ENCODE measurements at places on chromosomes 2 and 18. TPM values are rescaled to one million over a fixed set of nuclear protein-coding genes. Genes with fewer than 3 reads are reported as not detected.

PGAP1 gene
- 41.1 TPM for total RNA-seq

- no peak for DNase-seq
These were observed 48.2 kb upstream of the TFCP2L1 start for GRCh38 chr2:121333231-121333630.

- no peak for DNase-seq
These were observed 35.7 kb downstream of the CELF4 start for GRCh38 chr18:37529863-37530262.

GRCh38 chr2:100019499-100019898 is 122.9 kb downstream of the AFF3 start:
- DNase-seq, result no peak

- peak; percentile 17 for DNase-seq
These were observed 49.9 kb downstream of the DHRS9 start for GRCh38 chr2:169119123-169119760.

PDK1 gene
- total RNA-seq, result 21.4 TPM

GULP1 gene
- 62.0 TPM for total RNA-seq

PTPRN gene
- 0.31 TPM for total RNA-seq

SNED1 gene
- 15.0 TPM for total RNA-seq

DNA sequence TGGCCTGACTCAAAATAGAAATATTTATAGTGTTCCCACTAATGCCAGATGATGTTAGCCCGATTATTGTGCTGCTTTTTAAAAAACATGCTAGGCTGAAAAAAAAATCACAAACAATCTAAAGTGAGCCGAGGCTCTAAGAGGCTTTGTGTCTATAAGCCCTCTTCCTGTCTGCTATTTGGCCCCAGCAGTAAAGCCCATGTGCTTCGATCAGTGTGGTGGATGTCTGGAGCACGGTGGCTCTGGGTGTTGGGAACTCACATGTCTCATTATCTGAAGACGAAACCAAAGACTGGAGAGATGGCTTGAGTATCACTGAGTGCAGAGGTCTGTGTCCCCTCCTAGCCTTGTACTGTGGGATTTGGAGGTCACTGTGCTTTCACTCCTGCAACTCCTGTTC is 55.1 kb downstream of the INO80C start:
- DNase-seq, result no peak

ATRAID gene
- 114 TPM for total RNA-seq

NEU4 gene
- total RNA-seq, result 9.4 TPM

TTN gene
- total RNA-seq, result 5,137 TPM

GRCh38 chr2:2112416-2113105 is 218.5 kb downstream of the MYT1L start:
- peak; percentile 24 for DNase-seq

- DNase-seq, result no peak
These were observed 203.2 kb downstream of the STK39 start for GRCh38 chr2:168044176-168044575.

REG1B gene
- not detected for total RNA-seq

- DNase-seq, result peak; percentile 38
These were observed 14.8 kb upstream of the MAL start for GRCh38 chr2:95010718-95011117.

- no peak for DNase-seq
These were observed 275.7 kb downstream of the PDE11A start for GRCh38 chr2:177796654-177797415.

DNA sequence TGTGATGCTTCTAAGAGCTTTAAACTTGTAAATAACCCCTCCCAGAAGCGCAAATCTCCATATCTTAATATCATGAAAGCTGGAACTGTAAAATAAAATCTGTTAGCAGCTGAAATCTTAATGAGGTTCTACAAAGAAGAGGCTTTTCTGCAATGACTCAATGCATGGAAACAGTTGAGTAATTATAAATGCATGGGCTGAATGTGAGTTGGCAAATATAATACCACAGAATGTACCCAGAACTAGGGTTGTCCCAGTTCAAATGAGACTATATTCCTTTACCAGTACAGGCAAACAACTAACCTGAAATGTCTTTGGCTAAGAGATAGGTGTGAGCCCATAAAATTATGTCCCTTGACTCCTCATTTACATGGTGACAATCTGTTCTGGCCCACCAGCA is 52.9 kb downstream of the SATB2 start:
- no peak for DNase-seq

UPP2 gene
- not detected for total RNA-seq

GRCh38 chr2:146532509-146533147 is 1312.2 kb upstream of the ACVR2A start:
- DNase-seq, result peak; percentile 2

GRCh38 chr18:77433076-77433475 is 183.4 kb downstream of the GALR1 start:
- peak; percentile 66 for DNase-seq

CNTNAP5 gene
- total RNA-seq, result 1.7 TPM

ILKAP gene
- 33.2 TPM for total RNA-seq

- DNase-seq, result no peak
These were observed 103.8 kb downstream of the GAREM1 start for GRCh38 chr18:32366586-32367538.

CPLX4 gene
- total RNA-seq, result not detected

DNA sequence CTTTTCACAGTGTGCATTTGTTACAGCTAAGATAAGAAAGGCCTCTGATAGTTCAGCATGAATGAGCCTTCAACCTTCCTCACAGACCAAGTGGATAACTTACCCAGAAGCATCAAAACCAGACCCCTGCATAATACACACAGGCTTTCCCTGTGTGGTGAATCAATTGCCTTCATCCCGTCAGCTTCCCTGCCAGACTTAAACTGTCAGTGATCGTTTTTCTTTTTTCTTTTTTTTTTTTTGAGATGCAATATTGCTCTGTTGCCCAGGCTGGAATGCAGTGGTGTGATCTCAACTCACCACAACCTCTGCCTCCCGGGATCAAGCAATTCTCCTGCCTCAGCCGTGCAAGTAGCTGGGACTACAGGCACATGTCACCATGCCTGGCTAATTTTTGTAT is 20.5 kb upstream of the SLC35F5 start:
- DNase-seq, result no peak

DNA sequence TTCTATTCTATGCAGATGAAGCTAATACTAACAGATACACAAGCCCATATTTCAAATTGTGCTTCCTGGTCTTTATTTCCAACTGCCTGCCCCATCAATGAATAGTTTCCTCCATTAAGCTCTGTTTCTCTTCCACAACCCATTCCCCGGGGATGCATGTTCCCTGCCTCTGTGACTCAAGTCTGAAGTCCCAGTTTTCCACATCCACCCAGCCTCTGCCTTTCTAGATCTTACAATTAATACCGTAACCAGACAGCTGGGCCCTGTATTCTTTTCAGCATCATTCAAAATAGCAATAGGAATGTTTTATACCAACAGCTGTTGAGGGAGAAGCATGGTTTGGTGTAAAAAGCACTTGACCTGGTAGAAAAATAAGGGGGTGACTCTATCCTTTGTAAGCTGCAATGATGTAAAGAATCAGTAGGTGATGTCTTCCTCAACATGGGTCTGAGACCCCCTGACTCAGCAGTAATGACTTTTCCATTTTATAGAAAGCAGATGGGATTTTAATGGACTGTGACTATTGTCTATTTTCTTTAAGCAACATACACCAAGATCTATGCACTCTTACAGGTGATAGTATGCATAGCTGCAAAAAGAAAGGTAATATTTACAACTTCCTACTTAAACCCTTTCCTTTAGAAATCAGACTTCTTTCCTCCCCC is 46.1 kb upstream of the DAPL1 start:
- DNase-seq, result peak; percentile 79

- DNase-seq, result no peak
These were observed 72.4 kb downstream of the PRKCE start for GRCh38 chr2:45723857-45724256.

MRO gene
- total RNA-seq, result 0.21 TPM

DNA sequence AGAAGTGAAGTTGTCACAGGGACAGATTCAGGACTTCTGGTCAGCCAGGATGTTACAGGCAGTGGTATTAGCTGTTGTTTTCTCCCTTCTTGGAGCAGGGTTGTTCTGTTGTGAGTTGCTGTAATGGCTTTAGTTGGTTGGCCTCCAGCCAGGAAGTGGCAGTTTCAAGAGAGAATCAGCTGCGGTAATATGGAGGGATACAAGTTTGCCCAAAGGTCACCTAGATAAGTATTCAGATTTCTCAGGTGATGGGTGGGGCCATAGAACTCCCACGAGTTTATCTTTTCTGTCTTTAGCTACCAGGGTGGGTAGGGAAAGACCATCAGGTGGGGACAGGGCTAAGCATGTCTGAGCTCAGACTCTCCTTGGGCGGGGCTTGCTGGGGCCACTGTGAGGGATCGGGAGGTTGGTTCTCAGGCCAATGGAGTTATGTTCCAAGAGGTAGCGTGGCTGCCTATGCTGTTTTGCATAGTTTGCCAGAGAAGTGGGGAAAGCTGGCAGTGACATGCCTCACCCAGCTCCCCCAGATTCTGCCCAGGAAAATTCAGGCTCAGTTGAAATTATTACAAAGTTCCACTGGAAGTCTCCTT is 640.4 kb upstream of the CHAC2 start:
- DNase-seq, result no peak

DNA sequence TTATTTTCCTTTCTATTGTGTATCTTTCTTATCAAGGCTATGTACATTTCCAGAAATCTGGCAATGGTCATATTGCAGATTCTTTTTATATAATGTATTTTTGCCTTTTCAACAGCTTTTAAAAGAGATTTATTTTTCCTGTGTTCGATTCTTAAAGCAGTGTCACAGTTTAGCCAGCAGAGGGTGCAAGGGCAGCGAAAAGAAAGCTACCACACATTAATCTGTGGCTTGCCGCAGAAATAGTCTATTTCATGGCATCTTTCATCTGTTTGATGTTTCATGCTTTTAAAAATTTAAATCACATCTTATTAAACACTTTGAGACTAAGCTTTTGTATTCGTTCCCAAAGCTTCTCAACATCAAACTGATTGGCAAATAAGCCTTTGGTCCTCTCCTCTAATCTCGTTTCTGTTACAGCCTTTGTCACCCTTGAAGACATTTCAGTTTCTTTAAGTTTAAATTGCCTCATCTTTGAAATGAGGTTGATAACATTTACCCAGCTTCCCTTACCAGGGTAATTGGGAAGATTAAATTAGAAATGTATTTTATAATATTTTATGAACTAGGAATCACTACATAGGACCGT is 73.3 kb downstream of the PIK3C3 start:
- DNase-seq, result peak; percentile 35

- no peak for DNase-seq
These were observed 232.0 kb downstream of the SOCS6 start for GRCh38 chr18:70520867-70521266.

MC5R gene
- total RNA-seq, result not detected

NEU2 gene
- not detected for total RNA-seq

MALL gene
- total RNA-seq, result 19.2 TPM
